ENCODE measurements at places on chromosomes 2 and 18.

DNA sequence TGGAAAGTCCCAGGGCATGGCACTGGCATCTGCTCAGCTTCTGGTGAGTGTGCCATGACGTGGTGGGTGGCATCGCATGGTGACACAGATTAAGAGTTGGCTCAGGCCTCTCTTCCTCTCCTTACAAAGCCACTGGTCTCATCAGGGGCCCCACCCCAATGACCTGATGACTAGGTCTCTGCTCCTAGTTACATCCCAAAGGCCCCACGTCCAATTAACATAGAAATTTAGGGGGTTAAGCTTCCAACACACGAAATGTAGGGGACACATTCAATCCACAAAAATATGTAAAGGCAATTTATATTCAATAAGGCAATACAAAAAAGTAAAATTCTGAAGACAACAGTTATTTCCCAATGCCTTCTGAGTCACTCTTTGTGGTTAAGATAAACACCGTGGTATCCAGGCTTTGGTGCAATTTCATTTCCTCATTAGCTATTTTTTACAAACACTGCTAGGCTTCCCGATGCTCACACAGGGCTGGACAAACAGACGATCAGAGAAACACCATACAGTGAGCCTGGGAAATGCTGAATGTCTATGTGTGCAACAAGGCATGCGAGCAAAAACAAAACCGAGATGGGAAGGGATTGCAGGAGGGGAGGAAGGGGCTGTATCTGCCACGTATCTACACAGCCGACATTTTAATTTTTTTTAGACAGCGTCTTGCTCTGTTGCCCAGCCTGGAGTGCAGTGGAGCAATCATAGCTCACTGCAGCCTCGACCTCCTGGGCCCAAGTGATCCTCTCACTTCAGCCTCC, 67.2 kb downstream of the MBP start:
- no peak for DNase-seq

DNA sequence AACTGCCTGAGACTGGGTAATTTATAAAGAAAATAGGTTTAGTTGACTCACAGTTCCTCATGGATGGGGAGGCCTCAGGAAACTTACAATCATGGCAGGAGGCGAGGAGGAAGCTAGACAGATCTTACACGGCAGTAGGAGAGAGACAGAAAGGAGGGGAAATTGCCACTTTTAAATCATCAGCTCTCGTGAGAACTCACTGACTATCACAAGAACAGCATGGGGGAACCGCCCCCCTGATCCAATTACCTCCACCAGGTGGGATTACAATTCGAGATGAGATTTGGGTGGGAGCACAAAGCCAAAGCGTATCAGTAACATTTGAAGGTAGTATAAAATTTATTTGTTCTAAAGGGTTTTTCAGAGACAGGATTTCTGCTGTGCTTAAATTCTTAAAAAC, 5.4 kb downstream of the GALM start:
- DNase-seq = no peak

DNA sequence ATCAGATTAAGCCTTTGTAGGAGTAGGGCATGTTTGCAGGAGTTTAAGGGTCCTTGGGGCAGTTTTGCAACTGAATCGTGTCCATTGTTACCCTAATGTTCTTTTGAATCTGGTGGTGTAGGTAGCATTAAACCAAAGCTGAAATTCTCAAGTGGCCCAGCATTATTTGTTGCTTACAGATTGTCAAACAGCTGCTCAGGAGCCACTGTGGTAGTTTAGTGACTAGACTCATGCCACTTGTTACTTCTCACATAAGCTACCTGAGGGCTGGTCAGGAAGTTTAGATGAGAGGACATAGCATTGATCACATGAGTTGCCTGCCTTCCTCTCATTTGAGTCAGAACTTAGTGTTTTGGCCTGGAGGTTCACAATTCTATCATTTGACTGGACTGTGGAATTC, 157.6 kb downstream of the HAUS1 start:
- DNase-seq = no peak

GRCh38 chr2:50355891-50356290, 676.0 kb downstream of the NRXN1 start:
- DNase-seq = no peak

DNA sequence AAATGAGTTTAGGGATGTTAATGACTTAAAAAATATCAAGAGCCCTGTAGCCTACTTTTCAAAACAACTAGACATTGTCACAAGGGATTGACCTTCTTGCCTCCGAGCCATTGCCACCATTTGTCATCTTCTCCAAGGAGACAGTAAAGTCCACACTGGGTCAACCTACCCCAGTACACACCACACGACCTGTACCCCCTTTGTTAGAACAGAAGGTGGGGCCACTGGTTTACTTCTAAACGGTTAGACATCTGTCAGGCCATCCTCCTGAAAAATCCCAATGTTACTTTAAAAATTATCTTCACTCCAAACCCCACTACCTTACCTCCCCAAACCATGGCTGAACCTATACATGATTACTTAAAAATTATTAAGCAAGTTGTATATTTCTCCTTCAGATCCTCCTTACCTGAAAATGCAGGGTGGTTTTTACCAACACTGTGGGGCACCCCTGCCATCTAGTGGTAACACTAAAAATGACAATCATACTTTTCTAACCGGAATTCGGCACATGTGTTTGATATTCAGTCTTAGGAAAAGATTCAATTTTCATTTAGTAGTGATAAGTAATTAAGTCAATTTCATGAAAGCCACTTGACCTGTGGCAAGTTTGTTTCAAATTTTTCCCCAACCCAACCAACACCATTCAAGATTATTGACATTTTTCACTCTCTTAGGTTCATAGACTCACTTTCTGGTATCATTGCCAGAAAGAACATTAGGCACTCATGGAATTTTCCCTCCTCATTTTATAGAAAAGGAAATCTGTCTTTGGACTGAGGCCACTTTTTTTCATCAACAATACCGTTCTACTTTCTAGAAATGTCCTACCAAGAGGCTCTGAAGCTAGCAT, 265.3 kb upstream of the PKDCC start:
- DNase-seq = no peak

DNA sequence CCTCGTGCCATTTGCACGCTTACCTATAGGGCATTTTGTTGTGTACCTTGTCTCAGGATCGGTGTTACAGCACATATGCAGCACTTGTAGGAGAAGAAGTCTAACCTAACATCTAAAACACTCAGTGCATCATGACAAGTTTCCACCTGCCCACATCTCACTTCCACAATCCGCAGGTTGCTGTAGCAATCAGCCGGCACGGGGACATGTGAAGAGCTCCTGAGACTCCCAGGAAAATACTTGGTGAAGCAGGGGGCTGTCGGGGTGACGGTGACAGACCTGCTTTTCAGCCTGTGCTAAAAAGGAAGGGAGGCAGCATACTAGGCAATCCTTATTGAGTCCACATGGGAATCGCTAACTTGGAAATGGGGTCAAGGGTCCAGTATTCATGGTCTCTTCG, 172.2 kb downstream of the MYT1L start:
- no peak for DNase-seq

DNA sequence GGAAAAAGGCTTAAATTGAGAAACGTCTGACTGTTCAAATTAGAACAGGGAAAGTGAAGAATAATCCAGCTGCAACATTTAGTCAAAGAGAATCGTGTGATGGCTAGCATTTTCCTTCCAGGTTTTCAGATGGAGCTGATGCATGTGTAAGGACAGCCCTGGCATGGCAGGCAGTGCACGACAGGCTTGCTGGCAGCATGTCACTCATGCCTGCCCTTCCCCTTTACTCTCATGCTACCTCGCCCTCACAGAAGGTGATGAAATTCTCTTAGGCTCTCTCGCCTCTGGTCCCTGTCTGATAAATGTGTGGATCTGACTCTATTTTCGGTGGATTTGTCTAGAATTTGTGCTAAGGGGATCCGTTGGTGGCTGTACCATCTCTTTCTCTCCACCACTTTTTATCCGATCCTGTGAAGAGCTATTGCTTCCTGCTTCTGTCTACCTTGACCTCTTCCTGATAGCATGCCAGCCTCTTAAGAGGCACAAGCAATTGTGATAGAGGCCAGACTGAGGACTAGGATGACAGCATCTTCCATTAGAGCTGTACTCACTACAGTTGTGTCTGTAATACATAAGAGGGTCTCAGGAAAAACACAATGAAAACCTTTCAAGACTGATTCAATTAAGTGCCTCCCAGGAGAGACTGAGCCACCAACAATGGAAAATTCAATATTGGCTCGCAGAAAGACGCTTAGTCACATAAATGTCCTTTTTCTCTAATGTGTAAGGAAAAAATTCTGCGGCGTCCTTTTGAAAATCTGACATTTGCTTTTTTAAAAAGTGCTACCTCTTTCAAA, 65.6 kb upstream of the NOSTRIN start:
- DNase-seq = no peak

DNA sequence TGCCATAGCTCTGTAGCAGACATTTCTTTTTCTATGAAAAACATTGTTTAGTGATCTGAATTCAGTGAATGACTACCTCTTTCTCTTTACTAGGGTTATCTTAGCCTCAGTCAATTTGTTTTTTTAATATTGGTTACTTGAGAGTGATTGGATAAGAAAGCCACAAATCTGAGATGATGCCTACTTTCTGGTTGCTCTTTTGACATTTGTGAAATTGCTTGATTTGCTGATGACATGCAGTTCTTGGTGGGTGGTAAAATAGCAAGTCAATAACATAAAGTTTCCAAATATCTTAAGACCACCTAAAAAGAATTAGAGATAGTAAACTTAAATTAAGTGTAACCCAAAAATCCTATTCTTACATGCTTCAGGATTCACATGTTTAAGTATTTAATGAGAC, 199.5 kb upstream of the STON1 start:
- no peak for DNase-seq

DNA sequence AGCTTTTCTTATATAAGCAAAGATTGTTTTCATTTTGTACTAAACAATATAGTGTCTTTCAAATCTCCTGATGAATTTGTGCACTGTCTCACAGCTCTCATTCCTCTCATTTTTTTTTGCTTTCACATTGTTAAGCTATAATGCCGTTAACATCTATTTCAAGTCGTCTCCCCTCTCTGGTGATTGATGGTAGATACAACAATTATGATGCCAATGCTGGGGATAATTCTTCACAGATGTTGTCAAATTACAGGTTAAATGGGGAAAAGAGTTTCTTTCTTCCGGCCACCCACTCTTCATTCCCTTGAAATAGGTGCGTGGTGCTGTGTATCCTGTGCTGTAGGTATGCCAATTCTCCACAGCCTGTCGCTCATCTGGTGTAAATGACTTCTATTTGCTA, 1053.7 kb upstream of the ZEB2 start:
- no peak for DNase-seq

- DNase-seq = no peak
Measured at GRCh38 chr2:88254437-88255091, 84.4 kb downstream of the THNSL2 start.

- no peak for DNase-seq
Measured at GRCh38 chr2:1642993-1643619, 101.2 kb downstream of the PXDN start.

DNA sequence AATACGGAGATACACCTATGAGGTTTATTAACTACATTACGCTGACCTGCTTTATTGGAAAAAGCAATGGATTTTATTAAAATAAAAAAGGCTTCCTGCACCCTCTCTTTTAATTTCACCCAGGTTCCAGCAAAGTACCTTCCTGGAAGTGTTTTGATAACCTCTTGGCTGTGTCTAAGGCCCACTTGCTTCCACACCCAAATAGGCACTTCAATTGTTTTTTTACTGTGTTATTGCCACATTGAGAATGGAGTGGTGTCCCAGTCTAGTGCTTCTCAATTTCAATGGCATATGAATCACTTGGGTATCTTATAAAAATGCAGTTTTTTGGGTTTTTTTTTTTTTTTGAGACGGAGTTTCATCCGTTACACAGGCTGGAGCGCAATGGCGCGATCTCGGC, 47.6 kb downstream of the SF3B1 start:
- no peak for DNase-seq

- no peak for DNase-seq
Measured at GRCh38 chr18:50286391-50287027, 983 bp downstream of the CXXC1 start.

- no peak for DNase-seq
Measured at GRCh38 chr2:88281302-88282217, 111.4 kb downstream of the THNSL2 start.

DNA sequence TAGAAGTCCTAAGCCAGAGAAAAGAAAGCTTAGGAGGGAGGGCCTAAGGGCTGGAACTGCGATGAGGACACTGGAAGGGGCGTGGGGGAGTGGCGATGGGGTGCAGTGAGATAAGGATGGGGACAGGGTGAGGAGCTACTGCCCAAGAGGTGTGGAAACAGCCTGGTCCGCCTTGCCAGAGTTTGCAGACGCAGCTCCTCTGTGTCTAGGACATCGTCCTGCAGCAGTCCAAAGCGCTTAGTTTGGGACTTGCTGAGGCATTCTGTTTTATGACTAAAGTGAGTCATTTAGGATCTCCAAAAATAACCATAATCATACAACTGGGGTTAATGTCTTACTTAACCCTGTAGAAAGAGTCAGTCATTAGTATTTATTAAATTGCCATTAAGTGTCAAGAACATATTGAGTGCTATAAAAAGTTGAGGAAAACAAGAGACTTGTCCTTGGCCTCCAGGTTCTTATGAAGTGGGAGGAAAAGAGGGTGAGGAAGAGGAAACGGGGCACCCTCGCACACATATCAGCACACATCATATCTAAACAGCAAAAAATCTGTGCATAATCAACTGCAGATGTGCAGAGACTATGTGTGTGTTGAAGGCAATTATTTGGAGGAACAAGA, 74.8 kb downstream of the CDK15 start:
- DNase-seq = no peak

- DNase-seq = no peak
Measured at GRCh38 chr2:137983581-137983980, 19.3 kb downstream of the HNMT start.

- no peak for DNase-seq
Measured at GRCh38 chr2:211994806-211995205, 543.8 kb downstream of the ERBB4 start.

DNA sequence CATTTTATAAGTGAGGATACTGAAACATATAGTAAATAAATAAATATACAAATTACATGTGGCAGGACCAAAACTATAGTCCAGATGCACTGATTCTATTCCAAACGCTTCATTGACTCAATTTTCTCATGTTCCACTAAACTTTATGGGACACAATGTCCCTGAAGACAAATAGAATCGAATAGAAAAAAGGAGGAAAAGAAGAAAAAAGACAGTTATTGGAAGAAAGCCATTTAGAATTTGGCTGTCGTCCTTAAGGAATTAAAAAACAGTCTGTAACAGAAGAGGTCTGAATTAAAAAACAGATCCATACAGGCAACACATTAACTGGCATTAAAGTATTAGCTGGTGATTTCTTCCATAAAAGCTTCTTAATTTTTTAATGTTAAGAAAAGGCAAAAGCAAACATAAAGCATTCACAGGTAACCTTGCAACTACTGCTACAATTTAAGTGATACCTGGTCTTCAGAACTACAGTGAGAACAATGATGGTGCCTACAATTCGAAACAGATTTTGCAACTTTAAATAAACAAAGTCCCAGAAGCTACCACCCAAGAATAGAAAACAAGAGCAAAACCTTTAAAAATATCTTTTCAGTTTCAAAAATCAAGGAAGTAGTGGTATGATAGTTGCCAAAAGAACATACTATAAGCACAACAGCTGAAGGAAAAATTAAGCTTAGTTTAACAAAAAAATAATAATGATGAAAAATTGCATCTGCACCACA, 17.4 kb upstream of the CHAC2 start:
- no peak for DNase-seq

Data from cortex of kidney (tissue), 1 donor.